ENCODE measurements at places on chromosomes 1 and 21.

- DNase-seq = no peak
These were observed 3.4 kb upstream of the OR10K1 start for GRCh38 chr1:158458263-158458662.

DNA sequence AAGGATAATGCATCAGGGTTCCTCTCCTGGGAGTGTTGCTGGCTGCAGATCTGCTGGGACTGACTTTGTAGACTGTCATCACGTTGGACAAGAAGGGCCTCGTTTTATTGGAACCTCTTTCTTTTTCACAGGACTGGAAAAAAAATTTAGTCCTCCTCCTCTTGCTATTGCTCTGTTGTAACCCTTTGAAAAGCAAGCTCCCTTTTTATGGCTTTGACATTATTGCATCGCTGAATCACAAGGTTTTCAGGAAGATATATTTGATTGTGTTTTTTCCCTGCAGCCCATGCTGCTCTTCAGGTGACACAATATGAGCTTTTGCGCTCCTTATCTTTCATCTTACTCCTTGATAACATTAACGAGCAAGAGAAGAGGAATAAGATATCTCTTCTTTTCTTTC is 290.9 kb downstream of the CAMTA1 start:
- no peak for DNase-seq

DNA sequence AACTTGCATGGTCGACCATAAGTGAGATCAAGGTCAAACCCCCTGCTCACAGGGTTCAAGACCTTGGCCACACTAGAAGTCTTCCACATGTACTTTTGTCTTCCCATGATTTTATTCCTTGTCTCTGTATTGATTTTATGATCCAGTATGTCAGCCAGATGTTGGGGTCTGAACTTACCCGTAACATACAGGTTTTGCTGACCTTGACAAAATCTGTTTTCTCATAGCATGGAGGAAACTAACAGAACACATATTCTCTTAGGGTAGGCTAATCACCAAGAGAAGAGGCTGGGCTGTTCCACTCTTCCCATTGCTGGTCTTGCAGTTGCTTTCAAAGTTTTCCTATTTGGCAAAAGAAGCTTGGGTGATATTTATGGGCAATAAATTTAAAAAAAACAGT is 284.0 kb downstream of the DNM3 start:
- no peak for DNase-seq

DNA sequence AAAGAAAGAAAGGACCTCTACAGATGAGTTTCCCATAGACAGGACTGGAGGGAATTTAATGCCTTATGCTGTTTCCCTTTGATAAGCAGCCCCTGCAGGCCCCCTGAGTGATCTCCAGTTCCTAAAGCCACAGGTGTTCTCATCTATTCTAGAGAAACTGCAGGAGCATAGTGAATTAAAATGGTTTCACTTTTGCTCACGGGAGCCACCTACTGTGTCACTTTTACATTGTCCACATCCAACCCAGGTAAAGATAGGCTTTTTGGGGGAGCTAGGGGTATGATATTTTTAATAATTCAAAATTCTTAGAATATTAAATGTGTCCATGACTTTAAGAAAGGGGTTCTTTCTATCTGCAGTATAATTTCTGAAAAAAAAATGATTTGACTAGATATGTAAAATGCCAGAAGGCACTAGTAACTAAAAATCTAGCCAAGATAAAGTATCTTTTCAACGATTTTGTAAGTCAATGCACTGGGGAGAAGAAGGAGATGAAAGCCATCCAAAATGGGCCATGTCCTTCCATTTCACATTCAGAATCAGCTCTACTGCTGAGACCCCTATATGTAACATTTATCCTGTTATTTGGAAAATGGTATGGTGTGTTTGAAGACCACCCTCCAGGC is 267.3 kb upstream of the DUSP10 start:
- DNase-seq = no peak

DNA sequence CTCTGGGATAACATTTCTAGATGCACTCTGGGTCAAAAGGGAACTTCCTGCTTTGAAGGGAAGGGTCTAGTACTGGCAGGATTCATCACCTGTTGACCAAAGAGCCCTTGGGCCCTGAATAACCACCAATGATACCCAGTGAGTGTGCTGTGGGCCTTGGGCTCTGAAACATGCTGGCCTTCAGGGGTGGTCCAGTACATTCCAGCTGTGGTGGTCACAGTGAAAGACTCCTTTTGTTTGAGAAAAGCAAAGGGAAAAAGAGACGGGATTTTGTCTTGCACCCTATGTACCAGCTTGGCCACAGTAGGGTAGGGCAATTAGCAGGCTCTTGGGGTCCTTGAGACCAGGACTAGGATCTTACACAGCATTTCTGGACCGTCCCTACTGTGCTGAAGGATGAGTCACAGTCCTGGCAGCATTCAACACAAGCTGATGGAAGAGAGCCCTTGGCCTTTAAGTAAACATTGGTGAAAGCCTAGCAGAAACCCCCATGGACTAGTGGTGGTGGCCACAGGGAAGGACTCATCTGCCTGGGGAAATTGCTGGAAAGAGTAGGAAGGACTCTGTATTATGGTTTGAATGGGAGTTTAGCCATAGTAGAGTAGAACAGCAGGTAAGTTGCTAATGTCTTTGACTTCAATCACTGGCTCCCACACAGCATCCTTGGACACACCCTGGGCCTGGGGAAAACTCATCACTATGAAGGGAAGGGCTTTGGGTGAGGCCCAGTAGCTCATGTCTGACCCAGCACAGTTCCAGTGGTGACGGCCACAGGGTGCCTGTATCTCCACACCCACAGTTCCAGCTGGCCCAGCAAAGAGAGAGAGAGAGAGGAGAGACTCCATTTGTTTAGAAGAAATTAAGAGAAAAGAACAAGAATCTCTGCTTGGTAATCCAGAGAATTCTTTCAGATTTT is 87.5 kb downstream of the COL24A1 start:
- DNase-seq = no peak

DNA sequence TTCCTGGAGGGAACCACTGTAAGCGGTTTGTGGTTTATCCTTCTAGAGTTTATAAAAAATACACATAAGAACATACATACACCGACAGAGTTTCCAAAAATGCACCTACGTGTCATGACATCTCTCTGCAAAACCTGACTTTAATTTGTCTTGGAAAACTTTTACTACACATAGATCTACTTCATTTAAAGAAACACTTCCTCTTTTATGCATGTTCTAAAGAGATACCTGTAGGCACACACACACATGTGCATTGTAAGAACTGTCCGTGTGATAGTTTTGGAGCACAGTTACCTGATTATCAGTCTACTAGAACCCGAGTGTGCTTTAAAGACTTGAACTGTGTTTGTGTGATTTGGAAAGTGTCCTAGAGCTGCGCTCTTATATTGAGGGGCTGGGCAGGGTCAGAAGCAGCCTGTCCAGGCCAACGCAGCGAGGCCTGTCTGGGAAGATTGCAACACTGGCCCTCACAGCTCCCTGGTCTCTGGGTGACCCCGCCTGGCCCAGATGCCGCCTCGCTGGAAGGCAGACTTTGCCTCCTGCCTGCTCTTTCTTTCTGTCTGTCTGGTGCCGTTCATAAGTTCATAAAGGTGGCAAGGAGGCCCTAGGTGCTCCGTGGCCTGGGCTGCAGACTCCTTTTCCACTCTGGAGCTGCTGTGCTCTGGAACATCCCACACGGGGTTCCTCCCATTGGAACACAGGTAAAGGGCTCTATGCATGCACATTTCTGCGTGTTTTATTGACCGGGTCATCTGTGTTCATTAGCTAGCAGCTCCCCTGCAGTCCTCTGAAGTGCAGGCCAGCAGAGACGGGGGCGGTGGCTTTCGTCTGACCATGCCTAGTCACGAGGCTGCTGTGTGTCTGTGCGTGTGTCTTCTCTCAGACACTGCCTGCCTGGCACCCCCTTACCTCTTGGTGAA is 46.3 kb downstream of the AGPAT3 start:
- peak; percentile 64 for DNase-seq

DNA sequence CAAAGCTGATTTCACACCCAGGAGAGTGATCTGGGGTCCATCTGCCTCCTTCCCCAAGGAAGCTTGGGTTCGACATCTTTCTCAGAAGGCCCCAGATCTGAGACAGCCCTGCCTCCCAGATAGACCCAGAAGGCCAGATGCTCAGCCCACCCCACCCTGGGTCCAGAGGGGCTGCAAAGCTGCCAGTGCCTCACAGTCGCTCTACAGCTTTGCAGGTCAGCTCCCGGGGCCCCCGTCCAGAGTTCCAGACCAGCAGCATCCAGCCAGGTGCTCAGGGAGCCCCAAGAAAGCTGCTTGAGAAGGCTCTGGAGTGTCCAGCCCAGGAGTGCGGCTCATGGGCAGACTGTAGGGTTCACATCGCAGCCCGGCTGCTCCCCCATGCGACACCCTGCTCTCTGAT is 142.8 kb upstream of the ARHGEF16 start:
- no peak for DNase-seq

Measured in sigmoid colon (tissue), 7 donors.